ENCODE measurements at places on chromosomes 16 and 17. TPM values are rescaled to one million over a fixed set of nuclear protein-coding genes. Genes with fewer than 3 reads are reported as not detected.

THAP11 gene
- 24.2 TPM for total RNA-seq

HES7 gene
- total RNA-seq: 0.49 TPM

- H3K36me3 ChIP-seq: peaks cover 23% of the 10 kb centered on the region
- H3K27ac ChIP-seq: peak overlapping the region; percentile 71
- H3K27me3 ChIP-seq: no peaks in the 10 kb centered on the region
- peak; percentile 64 for DNase-seq
- peaks cover 46% of the 10 kb centered on the region for H3K4me1 ChIP-seq
These were observed 4.7 kb upstream of the IL17C start for GRCh38 chr16:88633684-88634140.

GRCh38 chr16:23081675-23082119 lies 67.6 kb downstream of the USP31 start:
- H3K4me1 ChIP-seq: no peaks in the 10 kb centered on the region
- H3K36me3 ChIP-seq: peaks cover 19% of the 10 kb centered on the region
- no peak overlapping the region for H3K4me3 ChIP-seq

DNA sequence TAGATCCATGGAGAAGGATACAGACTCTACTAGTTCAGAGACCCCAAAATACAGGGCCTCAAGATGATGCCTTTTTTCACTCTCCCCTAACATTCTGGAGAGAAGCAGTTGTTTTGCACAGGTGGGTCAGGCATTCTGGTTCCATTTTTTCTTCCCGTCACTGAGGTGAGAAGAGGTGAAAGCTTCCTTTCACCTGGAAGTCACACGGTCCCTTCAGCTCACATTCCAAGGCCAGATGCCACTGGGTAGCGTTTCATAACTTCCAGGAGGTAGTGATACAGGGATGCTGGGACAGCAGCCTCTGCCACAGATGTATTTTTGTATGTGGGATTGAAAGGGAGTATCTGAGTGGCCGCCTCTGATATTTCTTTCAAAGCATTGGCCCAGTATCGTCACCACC lies 1.9 kb downstream of the CDK10 start:
- no peak overlapping the region for H3K27ac ChIP-seq
- H3K4me1 ChIP-seq: peaks cover 18% of the 10 kb centered on the region
- H3K36me3 ChIP-seq: peaks cover 28% of the 10 kb centered on the region
- H3K4me3 ChIP-seq: peak overlapping the region; percentile 28
- no peaks in the 10 kb centered on the region for H3K27me3 ChIP-seq
